ENCODE measurements at places on chromosomes 7 and 10. TPM values are rescaled to one million over a fixed set of nuclear protein-coding genes. Genes with fewer than 3 reads are reported as not detected.

DNA sequence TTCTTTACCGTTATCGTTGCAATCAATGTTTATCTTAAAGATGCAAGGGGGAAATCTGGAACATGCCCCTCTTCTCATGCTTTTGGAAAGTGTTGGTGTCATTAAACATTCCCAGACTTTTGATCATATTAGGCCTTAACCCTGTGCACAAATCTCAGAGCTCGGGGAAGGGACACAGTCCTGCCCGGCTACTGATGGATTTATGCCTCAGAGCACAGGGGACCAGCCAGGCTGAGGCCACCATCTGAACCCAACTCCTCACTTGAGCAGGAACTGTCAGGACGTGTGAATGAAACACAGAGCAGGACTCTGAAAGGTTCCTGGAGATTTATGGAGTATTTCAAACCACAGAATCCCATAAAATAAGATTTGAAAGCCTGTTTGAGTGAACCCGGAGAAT, 132.0 kb upstream of the CXCL12 start:
- no peak for DNase-seq
- no peak overlapping the region for H3K4me3 ChIP-seq
- no peak overlapping the region for H3K27ac ChIP-seq
- no peaks in the 10 kb centered on the region for H3K4me1 ChIP-seq
- no peaks in the 10 kb centered on the region for H3K27me3 ChIP-seq

DNA sequence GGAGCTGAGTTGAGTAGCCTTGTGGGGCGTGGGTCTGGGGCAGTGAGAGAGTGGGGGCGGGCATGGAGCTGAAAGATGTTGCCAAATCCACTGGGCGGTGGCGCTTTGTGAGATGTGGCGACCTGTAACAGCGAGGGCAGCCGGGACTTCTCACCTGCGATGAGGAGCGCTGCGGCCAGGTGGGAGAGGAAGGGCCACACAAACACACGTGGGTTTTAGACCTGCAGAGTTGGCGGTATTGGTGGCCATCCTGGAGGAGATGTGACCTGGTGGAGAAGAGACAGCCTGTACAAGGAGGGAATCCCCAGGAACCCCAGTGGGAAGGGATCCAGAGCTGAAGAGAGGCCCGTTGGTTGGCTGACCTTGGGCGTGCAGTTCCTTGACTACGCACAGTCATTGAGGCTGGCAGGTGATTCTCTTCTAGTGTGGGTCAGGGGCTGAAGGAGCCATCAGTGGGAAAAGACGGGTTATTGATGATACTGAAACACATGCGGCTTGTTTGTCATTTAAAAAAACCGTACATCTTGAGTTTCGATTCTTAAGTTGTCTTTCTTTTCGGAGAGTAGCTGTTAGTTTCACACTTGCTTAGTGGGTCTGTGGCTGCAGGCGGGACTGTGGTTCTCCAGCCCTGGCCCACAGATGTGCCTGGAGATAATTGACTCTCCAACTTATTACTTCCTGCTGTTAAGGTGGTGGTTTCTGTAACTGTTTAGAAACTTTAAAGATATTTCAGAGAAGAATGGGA, 2.4 kb downstream of the CHST12 start:
- H3K27ac ChIP-seq = no peak overlapping the region
- no peaks in the 10 kb centered on the region for H3K27me3 ChIP-seq
- H3K4me3 ChIP-seq = no peak overlapping the region
- H3K4me1 ChIP-seq = peaks cover 11% of the 10 kb centered on the region

DNA sequence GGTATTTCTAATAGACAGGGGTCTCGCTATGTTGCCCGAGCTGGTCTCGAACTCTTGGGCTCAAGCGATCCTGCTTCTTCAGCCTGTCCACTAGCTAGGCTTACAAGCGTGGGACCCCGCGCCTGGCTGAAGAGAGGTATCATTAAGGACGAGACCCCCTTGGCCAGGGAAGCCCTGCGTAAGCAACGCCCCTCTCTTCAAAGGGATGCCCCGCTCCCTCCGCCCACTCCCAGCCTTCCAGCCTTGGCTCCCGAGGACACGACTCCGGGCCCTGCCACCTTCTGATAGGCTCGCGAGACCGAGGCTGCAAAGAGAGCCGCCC, 220 bp upstream of the ZKSCAN5 start:
- H3K4me3 ChIP-seq = peak overlapping the region; percentile 89
- DNase-seq = no peak
- H3K27ac ChIP-seq = peak overlapping the region; percentile 93
- peaks cover 13% of the 10 kb centered on the region for H3K4me1 ChIP-seq

- no peaks in the 10 kb centered on the region for H3K36me3 ChIP-seq
- no peak within 1 kb of the TSS for H3K27ac ChIP-seq
- H3K4me1 ChIP-seq = no peaks in the 10 kb centered on the region
- DNase-seq = no peak
- peaks cover 26% of the 10 kb centered on the region for H3K27me3 ChIP-seq
Observed at GRCh38 chr10:84194424-84195043, at the start of gene CDHR1. TSS of gene CDHR1 (plus strand) at chr10:84194537. CDS start at chr10:84194761, 224 bp downstream.

DNA sequence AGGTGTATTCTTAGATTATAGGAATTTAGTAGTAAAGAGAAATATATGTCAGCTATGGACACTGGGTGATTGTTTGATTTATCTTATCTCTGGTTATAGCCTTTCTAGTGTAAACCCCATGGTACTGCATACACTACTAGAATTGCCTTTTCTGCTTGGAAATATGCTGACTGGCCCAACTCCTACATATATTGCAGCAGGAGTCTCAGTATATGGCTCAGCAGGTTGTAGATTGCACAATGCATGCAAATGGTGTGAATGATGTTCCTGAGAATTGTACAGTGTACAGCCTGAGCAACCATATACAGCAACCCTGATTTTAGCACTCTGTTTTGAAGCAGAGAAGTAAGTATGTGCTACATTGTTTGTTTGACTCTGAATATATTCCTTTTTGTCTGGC, 153.4 kb upstream of the NPY start:
- no peak for DNase-seq
- no peaks in the 10 kb centered on the region for H3K27me3 ChIP-seq
- no peak overlapping the region for H3K27ac ChIP-seq
- H3K4me1 ChIP-seq = no peaks in the 10 kb centered on the region
- no peak overlapping the region for H3K4me3 ChIP-seq

Gene CYP17A1
- not detected for total RNA-seq

- DNase-seq = no peak
Observed at GRCh38 chr10:74814797-74815196, 11.6 kb upstream of the KAT6B start.

DNA sequence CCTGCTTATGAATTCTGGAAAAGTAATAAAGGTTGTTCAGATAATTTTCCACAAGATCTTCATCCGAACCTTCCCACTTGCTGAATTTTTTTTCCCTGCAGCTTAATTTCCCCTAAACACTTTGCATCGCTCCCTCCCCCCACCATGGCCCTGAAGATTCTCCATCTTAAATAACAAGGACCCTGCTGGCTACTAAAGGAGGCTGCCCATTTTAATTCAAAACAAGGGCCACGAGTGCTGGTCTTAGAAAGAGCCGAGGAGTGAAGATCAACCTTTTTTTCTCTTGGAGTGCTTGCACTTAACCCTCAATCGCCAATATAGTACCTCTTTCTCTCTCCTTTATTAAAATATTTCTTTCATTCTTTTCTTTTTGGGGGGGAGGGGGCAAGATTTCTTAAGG, 9.2 kb upstream of the SP8 start:
- peaks cover 76% of the 10 kb centered on the region for H3K27me3 ChIP-seq
- H3K4me3 ChIP-seq = no peak overlapping the region
- no peak overlapping the region for H3K27ac ChIP-seq
- H3K4me1 ChIP-seq = peaks cover 7% of the 10 kb centered on the region
- no peak for DNase-seq

DNA sequence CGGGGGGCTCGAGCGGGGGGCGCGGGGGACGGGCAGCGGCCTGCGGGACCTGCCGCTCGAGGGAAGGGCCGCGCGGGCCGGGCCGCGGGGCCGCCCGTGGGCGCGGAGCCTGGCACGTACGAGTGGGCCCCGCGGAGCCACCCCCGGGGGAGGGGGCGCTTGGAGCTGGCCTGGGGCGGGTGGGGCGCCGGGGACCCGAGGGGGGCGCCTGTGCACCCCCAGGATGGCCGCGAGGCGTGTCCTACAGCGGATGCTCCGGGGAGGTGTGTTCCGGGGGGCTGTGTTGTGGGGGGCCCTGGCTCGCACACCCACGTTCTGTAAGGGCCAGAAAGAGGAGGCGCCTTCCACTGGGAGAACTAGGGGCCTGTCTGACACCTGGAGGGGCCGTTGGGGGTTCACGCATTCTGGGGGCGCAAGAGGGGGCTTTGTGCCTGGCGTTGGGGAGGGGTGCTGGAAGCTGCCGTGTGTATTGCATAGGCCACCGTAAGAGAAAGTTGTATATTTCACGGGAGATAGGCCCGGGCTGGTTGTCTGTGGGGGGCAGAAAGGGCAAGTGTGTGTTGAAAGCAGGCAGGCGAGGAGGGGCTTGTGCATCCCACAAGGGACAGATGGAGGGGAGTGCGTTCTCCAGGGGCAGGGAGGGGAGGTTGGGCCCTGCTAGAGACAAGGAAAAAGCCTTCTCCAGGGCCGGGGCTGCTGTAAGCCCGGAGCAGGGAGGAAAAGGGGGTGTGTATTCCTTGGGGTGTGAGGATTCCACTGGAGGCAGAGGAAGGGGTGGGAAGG, 663 bp downstream of the VPS37D start:
- no peak overlapping the region for H3K27ac ChIP-seq
- H3K4me1 ChIP-seq = peaks cover 8% of the 10 kb centered on the region
- peak; percentile 4 for DNase-seq

GRCh38 chr10:113427811-113428558, 124.9 kb upstream of the HABP2 start:
- no peak overlapping the region for H3K4me3 ChIP-seq
- no peaks in the 10 kb centered on the region for H3K4me1 ChIP-seq
- H3K36me3 ChIP-seq = no peaks in the 10 kb centered on the region
- no peak for DNase-seq
- peaks cover 9% of the 10 kb centered on the region for H3K27me3 ChIP-seq

DNA sequence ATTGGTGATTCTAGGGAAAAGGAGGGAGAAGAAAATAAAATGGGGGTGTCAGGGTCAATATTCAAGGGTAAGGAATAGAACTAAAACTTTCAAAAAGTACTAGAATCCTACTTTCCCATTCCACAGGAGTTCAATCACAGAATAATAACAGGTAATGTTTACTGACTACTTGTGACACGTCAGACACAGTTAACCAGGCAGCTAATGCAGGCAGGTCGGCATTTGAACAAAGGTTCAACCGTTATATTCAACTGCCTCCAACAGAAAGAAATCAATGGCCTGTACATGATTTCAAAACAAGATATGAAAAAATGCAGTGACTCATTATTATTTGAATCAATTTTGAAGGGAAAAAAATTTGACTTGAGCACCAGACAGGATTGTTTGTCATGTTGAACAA, 3.1 kb downstream of the ASB15 start:
- H3K27me3 ChIP-seq = no peaks in the 10 kb centered on the region
- no peaks in the 10 kb centered on the region for H3K36me3 ChIP-seq
- no peak overlapping the region for H3K27ac ChIP-seq
- no peaks in the 10 kb centered on the region for H3K4me1 ChIP-seq
- DNase-seq = no peak

DNA sequence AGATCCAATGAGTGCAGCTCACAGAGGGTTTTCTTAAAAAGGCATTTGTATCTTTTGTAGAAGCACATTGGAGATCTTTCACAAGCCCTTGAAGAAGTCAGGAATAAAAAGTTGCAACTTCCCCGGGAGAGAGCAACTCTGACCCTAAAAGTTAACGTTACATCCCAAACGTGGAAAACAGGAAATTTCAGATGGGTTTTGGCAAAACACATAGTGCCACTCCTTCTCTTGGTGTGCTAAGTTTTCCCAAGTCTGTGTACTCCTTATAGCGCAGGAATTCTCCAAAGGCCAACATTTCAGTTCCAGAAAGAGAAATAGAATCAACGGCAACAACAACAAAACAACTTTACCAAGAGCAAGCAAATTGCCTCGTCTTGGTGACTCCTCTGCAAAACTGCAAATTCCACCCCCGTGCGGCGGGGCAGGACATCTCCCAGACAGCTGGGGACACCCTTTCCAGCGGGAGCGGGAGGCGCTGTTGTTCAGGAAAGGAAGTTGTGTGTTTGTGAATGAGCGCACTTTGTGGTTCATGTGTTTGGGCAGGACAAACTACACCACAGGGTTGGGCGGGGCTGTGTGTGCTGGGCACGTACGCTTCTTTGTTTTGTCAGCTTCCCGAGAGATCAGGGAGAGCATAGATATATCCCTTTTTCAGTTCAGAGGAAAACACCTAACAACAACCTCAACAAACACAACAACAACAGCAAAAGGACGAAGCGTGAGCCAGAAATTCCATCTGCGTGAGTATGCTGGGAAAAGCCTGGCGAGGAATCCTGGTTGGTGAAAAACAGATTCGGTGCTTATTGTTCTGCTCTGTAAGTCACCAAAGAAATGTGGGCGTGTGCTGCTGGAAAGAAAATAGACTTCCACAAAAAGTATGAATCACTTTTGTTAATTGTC, 294.7 kb upstream of the PITRM1 start:
- H3K4me1 ChIP-seq = peaks cover 34% of the 10 kb centered on the region
- H3K27ac ChIP-seq = peak overlapping the region; percentile 98
- no peaks in the 10 kb centered on the region for H3K27me3 ChIP-seq
- peak overlapping the region; percentile 37 for H3K4me3 ChIP-seq
- DNase-seq = peak; percentile 99

Gene HOXA6
- not detected for total RNA-seq

GRCh38 chr10:122696687-122697086, 3.0 kb downstream of the C10orf120 start:
- no peak overlapping the region for H3K27ac ChIP-seq
- no peaks in the 10 kb centered on the region for H3K36me3 ChIP-seq
- no peaks in the 10 kb centered on the region for H3K27me3 ChIP-seq
- no peak overlapping the region for H3K4me3 ChIP-seq
- DNase-seq = no peak

Gene LAMB4
- total RNA-seq = 0.16 TPM

DNA sequence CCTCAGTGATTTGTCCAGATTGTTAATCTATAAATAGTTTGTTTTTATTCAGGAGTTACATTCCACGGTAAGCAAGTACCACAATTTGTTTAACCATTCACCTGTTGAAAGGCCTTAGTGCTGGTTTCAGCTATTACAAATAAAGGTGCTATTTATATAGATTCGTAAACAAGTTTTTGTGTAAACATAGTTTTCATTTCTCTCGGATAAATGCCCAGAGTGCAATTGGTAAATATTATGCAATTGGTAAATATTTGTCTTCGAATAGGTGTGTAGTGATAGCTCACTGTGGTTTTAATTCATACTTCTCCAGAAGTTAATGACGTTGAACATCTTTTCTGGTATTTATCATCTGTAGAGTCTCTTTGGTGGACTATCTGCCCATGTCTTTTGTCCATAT, 76.4 kb upstream of the RSU1 start:
- H3K4me1 ChIP-seq = peaks cover 9% of the 10 kb centered on the region
- DNase-seq = no peak
- no peak overlapping the region for H3K27ac ChIP-seq

Gene MMD2
- total RNA-seq = not detected

DNA sequence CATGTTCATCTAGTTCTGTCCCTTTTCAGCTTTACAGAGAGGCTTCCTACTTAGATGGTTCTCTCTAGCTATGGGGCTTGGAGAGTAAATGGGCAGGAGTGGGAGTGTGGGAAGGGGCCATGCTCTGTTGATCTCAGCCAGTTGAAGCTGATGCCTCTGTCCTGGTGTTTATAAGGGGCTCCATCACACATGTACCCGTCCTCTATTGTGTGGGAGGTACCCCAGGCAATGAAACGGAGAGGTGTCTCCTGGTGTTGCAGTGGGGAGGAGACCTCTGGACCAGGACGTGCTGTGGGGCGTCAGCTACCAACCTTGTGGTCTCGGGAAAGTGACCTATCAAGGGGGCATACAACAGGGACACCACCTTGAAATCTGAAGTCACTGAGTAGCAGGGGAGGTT, 173.5 kb downstream of the CELF2 start:
- H3K27ac ChIP-seq = no peak overlapping the region
- no peaks in the 10 kb centered on the region for H3K4me1 ChIP-seq
- H3K36me3 ChIP-seq = no peaks in the 10 kb centered on the region
- no peak for DNase-seq
- H3K4me3 ChIP-seq = no peak overlapping the region

Gene GIMAP7
- not detected for total RNA-seq
